ENCODE measurements at places on chromosomes 5 and 9.

GRCh38 chr5:93476251-93476742 is 104.7 kb downstream of the NR2F1-AS1 start:
- no peak for DNase-seq

DNA sequence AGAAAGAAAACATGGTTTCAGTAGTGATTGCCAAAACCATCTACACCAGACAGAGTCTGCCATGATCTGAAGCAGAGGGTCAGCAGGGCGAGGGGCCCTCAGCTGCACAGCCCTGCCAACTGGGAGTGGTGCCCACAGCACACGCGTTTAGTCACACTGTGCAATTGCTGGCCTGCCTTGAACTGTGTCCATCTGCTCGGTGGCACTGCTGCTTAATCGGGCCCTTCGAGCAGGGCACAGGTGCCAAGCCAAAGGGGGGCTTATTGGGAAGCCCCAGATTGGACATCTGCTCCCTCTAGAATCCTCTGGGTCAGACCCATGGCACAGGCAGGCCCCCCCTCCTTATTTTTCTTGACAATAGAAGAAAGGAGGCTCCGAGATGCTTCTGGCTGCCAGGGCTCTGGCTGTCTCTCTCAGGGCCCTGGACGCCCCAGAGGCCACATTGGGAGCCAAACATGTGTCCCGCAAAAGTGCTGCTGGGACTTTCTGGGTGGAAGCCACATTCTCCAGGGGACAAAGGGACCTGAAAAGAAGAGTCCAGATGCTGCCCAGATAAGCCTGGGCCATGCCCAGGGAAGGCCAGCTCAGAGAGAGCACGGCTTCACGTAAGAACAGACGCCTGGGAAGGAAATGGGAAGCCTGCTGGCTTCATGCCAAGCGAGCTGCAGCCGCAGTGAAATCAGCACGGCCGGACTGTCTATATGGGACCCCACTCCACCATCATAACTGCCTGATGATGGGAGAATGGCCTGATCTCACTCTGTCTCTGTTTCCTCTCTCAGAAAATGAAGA is 349.2 kb downstream of the GADD45G start:
- DNase-seq, result no peak

- no peak for DNase-seq
These were observed 113.3 kb upstream of the SHB start for GRCh38 chr9:38182321-38182720.

GRCh38 chr9:113701774-113702755 is 174.0 kb upstream of the ZNF618 start:
- DNase-seq, result no peak

- no peak for DNase-seq
These were observed at the start of gene CFAP77 for GRCh38 chr9:132409828-132410528. Gene CFAP77, plus strand, starts transcription at chr9:132410211. Its CDS starts 61 bp downstream, at chr9:132410272.

DNA sequence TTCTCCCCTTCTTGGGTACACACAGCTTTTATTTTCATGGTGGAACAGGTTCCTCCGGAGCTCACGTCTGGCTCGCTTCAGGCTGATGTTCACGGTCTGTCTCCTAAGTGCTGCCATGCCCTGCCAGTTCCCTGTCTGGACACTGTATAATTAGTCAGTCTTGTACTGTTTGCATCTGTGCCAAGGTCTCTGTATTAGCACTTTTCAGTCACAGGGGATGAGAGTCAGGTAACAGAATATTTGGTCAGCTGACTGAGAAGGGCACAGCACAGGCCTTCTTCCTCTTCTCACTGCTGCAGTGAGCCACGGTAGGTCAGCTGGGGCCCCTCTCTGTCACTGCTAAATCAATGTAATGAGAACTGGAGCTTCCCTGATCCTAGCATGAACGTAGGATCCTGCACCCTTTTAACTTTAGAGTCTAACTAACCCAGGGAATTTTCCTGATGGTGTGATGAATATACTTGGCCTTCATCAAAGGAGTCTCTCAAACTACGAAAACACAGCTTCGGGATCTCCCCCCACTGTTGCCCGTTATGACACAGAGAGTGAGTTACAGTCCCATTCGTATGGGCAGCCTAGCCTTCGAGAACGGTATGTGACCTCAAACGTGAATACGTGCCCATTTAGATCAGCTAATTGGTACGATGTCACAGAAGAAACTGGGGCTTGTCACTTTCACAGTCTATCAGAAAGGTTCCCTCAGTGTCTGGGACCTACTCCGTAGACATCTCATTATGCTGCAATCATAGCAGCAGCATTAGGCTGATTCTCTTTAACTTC is 354.1 kb upstream of the RFX3 start:
- no peak for DNase-seq

DNA sequence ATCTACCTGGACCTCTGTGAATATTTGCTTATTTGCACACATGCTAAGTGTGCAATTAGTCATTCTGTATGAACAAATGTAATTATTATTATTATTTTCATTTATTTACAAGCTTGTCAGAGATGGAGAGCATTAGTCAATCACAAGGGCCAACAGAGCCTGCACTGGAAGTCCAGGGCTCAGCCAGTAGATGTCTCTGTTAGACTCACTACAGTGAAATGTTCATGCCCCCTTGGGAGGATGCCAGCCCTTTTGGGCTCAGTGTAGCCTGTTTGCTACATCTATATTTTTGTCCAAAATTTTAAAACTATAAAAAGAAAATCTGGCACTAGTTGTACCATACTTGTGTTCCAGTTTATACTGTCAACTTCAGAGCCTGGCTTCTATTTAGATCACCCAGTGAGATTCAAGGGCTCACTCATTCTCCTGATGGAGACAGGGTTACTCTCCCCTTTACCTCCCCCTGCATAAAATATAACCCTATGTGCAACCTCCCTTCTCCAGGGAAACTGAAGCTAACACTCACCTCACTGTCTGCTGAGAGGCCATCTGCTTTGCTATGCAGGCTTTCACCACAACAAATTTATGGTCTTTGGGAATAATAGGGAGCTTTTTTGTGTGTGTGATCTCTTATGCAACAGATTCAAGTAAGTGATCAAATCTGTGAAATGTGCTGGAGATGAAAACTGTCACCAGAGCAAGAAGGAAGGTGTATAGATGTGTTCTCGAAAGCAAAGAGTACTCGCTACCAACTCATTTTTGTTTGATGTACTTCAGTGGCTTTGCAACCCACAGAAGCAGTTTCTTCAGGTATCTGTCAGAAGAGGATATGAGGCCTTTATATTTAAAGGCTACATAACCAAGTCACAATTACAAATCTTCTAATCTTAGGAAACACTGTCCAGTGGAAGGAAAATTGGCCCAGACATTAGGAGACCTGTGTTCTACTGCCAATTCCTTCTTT is 99.9 kb upstream of the TLE4 start:
- DNase-seq, result no peak

DNA sequence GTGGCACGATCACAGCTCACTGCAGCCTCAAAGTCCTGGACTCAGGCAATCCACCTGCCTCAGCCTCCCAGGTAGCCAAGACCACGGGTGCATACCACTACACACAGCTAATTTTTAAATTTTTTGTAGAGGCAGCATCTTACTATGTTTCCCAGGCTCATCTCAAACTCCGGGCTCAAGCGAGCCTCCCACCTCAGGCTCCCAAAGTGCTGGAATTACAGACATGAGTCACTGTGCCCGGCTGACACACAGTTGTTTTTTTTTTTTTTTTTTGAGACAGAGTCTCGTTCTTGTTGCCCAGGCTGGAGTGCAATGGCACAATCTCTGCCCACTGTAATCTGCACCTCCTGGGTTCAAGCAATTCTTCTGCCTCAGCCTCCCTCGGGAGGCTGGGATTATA is 70.1 kb upstream of the CNOT6 start:
- DNase-seq, result no peak

DNA sequence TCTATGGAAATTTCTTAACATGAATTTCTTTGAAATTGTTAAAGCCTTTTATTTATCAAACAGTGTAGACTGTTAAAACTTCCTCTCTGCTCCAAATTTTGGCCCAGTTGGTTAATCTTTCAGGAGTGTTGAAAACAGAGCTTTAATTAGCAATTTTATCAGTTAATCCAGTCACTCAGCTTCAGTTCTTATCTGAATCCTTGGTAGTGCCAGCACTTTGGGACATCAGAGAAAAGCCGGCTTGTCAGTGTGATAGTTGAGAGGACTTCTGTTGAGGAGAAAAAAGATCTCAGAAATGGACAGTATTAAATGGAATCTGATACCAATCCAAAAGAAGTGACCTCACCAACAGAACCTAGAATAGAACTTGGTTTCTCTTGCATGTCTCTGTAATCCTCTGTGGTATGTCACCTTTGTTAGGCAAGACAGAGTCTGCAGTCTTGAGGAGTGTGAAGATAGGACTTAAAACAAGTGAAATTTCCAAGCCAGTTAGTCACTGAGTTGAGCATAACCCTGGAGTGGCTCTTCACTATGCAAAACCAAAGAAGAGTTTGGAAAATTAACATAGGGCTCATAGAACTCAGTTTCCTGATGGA is 251.8 kb downstream of the NNT start:
- DNase-seq, result no peak

DNA sequence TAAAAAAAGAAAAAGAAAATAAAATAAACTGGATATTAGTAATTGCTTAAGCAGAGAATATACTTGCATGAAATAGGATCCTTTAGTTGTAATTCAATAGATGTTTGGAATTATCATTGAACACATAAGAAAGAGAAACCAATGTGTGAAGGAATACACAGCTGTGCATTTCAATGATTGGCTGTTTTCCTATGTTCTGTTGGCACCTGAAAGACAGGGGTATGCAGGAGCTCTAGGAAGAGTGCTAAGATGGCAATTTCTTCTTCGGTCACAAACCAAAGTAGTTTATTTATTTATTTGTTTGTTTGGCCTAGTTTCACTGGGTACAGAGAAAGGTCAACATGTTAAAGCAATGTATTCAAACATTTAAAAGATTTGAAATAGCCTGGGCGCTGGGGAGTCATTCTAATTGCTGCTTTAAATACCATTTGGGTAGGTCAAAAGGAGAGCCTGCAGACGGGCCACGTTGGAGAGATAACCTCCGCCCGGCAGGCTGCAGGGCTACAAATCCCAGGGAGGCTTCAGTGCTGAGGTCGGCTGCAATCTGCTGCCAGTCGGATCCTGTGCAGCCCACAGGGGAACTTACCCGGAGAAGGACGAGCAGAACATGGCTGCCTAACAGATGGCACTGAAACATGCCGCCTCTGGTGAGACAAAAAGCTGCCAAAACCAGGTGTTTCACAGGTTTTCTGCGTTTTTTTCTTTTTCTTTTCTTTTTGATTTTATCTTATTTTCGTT is 154.2 kb upstream of the TYRP1 start:
- DNase-seq, result no peak

GRCh38 chr9:97366476-97366875 is 45.4 kb upstream of the TDRD7 start:
- DNase-seq, result no peak

DNA sequence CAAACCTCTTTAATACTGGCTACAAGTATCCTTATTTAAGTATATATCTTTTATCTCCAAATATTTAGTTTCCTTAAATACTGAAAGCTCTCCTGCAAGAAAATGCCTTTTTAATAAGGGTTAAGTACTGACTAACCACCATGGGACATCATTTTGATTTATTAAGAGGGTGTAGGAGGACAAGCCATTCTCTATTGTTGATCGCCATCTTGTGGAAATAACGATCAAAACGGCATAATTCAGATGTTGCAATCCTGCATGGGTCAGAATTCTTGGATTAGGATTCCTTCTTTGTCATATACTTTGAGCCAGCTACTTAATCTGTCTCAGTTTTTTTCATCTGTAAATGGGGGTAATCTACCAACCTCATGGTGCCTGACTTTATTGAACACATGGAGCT is 28.7 kb upstream of the C5orf46 start:
- no peak for DNase-seq

Measured in stimulated activated CD8-positive, alpha-beta memory T cell treated with anti-CD3 and anti-CD28 coated beads, Interleukin-7, amount 100 ng/mL, for 4 hours (primary cell).